Mesenchymal stem cell (in vitro differentiated cells and primary cell): ENCODE measurements at places on chromosomes 4 and X.
A peak's percentile ranks its signal among the peaks of the same experiment; 100 is the strongest.

DNA sequence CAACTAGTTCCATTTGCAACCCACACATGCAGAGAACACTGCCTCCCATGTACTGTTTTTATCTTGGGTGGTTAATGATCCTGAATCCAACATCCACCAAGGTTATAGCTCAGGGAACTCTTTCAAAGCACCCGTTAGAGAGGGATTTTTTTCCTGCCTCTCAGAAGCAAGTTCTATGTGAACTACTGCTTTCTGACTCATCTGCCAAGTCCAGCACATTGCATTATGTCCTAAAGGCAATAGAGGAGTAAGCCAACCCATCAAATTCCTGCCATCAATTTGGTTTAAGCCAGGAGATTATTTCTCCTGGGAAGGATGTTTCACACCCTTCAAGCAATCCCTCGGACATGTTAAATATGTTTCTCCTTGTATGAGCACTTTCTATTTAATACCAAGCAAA, 334.5 kb downstream of the GASK1B start:
- H3K27ac ChIP-seq: no peak overlapping the region
- no peaks in the 10 kb centered on the region for H3K4me1 ChIP-seq
- no peaks in the 10 kb centered on the region for H3K27me3 ChIP-seq
- no peak for DNase-seq
- H3K4me3 ChIP-seq: no peak overlapping the region

GRCh38 chr4:8915201-8916200, 43.9 kb upstream of the HMX1 start:
- H3K4me1 ChIP-seq: no peaks in the 10 kb centered on the region
- H3K36me3 ChIP-seq: no peaks in the 10 kb centered on the region
- no peak for DNase-seq
- no peak overlapping the region for H3K27ac ChIP-seq
- H3K27me3 ChIP-seq: peaks cover 59% of the 10 kb centered on the region

DNA sequence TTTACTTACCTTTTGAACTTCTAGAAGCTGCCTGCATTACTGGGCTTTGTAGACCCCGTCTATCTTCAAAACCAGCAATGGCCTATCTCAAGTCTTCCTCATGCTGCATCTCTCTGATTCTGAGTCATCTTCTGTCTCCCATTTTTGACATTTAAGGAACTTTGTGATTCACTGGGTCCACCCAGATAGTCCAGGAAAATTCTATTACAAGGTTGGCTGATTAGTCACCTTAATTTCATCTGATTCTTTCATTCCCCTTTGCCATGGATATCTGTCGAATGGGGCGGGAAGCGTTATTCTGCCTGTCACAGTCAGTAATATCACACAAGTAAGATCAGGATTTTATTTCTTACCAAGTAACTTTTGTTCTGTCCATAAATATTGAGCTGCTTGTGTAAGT, 618.0 kb downstream of the CCSER1 start:
- H3K4me3 ChIP-seq: no peak overlapping the region
- H3K4me1 ChIP-seq: no peaks in the 10 kb centered on the region
- H3K27ac ChIP-seq: no peak overlapping the region
- no peak for DNase-seq
- no peaks in the 10 kb centered on the region for H3K36me3 ChIP-seq
- H3K27me3 ChIP-seq: no peaks in the 10 kb centered on the region

GRCh38 chrX:136747003-136747986, 33.4 kb downstream of the ARHGEF6 start:
- no peaks in the 10 kb centered on the region for H3K27me3 ChIP-seq
- H3K4me1 ChIP-seq: peaks cover 2% of the 10 kb centered on the region
- DNase-seq: no peak
- H3K36me3 ChIP-seq: no peaks in the 10 kb centered on the region
- no peak overlapping the region for H3K4me3 ChIP-seq
- H3K27ac ChIP-seq: no peak overlapping the region

GRCh38 chr4:10803713-10804343, 119.3 kb upstream of the CLNK start:
- H3K36me3 ChIP-seq: no peaks in the 10 kb centered on the region
- no peak overlapping the region for H3K27ac ChIP-seq
- H3K4me3 ChIP-seq: no peak overlapping the region
- peak; percentile 8 for DNase-seq
- no peaks in the 10 kb centered on the region for H3K27me3 ChIP-seq

DNA sequence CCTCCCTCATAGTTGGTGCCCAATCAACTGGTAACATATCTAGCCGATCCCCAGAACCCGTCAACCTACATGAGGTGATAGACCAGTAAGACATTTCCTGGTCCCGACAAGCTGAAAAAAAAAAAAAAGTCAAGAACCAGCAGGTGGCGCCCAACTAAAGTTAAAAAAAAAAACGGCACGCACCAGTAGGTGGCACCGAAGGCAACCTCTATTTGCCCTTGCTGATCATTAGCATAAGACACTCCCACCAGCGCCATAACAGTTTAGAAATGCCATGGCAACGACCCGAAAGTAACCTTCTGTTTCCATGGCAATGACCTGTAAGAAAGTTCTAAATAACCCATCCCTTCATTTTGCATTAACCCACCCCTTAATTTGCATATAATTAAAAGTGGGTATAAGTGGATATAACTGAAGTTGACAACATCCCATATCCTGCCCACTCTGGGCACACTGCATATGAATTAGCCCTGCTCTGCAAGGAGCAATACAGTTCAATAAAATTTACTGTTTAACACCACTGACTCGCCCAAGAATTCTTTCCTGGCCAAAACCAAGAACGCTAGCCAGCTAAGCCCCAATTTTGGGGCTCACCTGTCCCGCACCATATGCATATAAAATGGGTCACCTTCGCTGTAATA, 83.9 kb upstream of the SPANXB1 start:
- H3K36me3 ChIP-seq: no peaks in the 10 kb centered on the region
- no peak overlapping the region for H3K4me3 ChIP-seq

- no peak overlapping the region for H3K27ac ChIP-seq
- no peak overlapping the region for H3K4me3 ChIP-seq
- peaks cover 3% of the 10 kb centered on the region for H3K36me3 ChIP-seq
- peaks cover 2% of the 10 kb centered on the region for H3K4me1 ChIP-seq
- H3K27me3 ChIP-seq: no peaks in the 10 kb centered on the region
Measured at GRCh38 chr4:169151671-169152070, 119.1 kb downstream of the SH3RF1 start.

DNA sequence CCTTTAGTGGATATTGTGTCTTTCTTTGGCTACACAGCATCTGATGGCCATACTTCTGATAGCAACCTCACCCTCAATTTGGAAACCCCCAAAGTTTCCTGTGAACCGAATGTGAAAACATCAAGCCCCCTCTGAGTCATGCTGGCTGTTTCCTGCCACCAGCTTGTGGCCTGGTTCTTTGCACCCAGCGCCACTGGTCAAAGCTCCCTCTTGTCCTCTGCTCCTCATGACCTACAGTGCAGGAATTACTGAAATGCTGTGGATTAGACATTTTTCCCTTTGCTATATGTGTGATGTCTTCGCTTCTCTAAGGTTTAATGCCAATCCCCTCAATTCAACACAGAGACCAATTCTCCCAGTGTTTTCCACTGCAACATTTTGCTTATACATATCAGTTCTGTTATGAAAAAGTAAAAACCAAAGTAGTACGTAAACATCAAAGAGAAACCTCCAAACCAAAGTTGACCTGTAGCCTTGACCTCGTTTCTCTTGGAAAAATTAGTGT, 224.0 kb upstream of the TENM3 start:
- DNase-seq: no peak
- H3K4me3 ChIP-seq: no peak overlapping the region
- no peaks in the 10 kb centered on the region for H3K36me3 ChIP-seq
- H3K27me3 ChIP-seq: no peaks in the 10 kb centered on the region
- no peaks in the 10 kb centered on the region for H3K4me1 ChIP-seq

GRCh38 chr4:90841676-90842075, 714.5 kb downstream of the CCSER1 start:
- no peak overlapping the region for H3K4me3 ChIP-seq
- no peaks in the 10 kb centered on the region for H3K27me3 ChIP-seq
- H3K27ac ChIP-seq: no peak overlapping the region
- DNase-seq: no peak
- peaks cover 3% of the 10 kb centered on the region for H3K4me1 ChIP-seq

DNA sequence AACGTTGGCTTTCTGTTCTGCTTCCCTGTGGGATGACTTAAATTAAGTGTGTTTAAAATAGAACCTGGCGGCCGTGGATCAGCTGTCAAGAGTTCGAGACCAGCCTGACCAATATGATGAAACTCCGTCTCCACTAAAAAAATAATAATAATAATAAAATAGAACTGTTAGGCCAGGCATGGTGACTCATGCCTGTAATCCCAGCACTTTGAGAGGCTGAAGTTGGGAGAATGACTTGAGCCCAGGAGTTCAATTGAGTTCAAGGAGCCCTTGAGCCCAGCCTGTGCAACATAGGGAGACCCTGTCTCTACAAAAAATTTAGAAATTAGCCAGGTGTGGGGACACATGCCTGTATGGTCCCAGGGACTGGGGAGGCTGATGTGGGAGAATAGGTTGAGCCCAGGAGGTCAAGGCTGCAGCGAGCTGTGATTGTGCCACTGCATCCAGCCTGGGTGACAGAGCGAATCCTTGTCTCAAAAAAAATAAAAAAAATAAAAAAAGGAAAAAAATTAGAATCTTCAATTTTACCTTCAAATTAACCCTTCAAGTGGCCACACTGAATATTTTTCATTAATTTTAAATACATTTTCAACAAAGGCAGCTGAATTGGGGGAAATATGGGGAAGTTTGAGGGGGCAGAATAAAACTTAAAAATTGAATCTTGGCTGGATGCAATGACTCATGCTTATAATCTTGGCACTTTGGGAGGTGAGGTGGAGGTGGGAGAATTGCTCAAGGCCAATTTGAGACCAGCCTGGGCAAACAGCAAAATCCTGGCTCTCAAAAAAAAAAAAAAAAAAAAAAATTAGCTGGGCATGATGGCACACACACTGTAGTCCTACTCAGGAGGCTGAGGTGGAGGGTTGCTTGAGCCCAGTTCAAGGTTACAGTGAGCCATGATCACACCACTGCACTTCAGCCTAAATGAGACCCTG, 31.8 kb upstream of the HSD17B13 start:
- peaks cover 27% of the 10 kb centered on the region for H3K36me3 ChIP-seq
- peaks cover 3% of the 10 kb centered on the region for H3K4me1 ChIP-seq
- H3K4me3 ChIP-seq: no peak overlapping the region
- DNase-seq: peak; percentile 53

- H3K36me3 ChIP-seq: no peaks in the 10 kb centered on the region
- DNase-seq: peak; percentile 4
- H3K4me1 ChIP-seq: no peaks in the 10 kb centered on the region
Measured at GRCh38 chr4:91502365-91502764, 801.4 kb upstream of the GRID2 start.
